ENCODE measurements at places on chromosomes 2 and 18.

DNA sequence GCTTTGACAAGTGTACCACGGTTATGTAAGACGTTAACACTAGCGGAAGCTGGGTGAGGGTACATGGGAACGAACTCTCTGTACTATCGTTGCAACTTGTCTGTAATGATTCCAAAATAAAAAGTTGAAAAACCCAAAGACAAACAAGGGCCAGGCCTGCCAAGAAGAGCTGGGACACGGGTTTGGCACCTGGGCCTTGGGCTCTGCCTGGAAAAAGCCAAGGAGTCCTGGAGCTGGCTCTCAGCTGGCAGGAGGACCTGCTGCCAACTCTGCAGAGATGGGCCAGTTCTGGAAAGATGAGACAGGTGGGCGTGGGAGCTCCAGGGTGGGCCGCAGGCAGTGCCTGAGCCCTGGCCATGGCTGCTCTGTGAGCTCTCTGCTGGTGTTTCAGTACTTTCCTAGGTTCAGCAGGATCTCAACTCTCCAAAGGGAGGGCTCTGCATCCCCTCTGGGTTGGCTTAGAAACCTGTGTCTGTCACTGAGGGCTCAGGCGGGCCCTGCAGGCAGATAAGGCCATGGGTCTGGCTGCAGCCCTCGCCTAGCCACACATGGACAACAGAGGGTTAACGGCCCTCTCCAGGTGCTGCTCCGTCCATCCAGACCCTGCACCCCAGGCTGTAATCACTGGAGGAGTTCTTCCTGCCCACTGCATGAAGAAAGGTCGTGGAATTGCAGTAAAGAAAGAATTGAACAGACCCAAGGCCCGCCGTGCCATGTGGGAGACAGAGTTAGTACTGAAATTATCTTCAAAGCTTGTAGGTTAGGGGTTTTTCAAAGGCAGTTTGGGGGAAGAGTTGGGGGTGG, 89.9 kb downstream of the RHOB start:
- no peak for DNase-seq

- peak; percentile 88 for DNase-seq
These were observed 111.4 kb downstream of the NFATC1 start for GRCh38 chr18:79507076-79507545.

- peak; percentile 57 for DNase-seq
These were observed 23.3 kb upstream of the ALLC start for GRCh38 chr2:3634596-3635121.

DNA sequence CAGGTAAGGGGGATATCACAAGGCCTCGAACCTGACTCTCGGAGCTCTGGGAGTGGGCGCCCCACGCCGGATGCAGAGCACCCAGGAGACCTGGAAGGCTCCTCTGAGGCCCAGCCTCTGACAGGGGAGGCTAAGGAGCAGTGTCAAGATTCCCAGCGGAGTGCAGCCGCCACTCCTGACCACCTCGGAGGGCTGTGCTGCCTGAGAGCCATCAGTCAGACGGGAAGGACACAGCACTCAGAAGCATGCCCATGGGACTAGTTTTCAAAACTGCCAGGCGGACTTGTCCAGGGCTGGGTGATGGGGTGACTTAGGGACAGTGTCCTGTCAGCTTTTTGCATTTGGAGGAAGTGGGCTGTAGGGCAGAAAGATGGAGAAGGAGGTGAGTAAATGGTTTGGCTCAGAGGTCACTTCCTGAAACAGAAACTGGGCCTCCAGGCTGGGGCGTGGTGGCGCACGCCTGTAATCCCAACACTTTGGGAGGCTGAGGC, 34.6 kb upstream of the B3GNT7 start:
- DNase-seq, result peak; percentile 74

DNA sequence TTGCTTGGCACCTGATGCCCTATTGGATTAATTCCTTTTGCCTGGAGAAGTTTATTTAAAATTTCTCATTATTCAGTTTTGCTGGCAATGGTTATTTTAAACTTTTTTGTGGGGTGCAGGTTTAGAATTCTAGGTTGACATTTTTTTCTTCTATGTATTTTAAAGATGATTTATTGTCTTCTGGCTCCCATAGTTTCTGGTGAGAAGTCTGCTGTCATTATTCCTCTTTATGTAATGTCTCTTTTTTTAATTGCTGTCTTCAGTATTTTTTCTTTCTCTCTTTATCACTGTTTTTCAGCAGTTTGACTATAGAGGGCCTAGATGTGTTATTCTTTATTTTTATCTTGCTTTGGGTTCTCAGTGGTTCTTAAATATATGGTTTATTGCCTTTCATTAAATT, 182.2 kb upstream of the STON1 start:
- DNase-seq, result no peak

DNA sequence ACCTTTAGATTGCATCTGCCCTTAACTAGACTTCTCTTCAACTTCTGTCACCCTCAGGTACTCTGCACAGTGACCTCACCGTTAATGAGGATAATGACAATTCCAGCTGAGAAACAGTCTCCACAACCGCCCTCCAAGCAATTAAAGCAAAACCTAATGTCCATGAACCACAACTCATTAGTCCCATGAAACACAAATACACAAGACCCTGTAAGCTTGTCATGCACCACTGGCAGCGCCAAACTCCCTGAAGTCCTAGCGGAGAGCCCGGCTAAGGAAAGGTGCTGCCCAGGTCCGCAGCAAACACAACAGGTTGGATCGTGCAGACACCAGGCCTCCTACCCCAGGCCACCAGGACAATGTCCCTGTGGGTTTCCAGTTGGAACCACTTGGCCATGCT, 7.4 kb downstream of the SMAD7 start:
- DNase-seq, result no peak

GRCh38 chr2:39385172-39385571, 51.9 kb downstream of the MAP4K3 start:
- DNase-seq, result no peak

DNA sequence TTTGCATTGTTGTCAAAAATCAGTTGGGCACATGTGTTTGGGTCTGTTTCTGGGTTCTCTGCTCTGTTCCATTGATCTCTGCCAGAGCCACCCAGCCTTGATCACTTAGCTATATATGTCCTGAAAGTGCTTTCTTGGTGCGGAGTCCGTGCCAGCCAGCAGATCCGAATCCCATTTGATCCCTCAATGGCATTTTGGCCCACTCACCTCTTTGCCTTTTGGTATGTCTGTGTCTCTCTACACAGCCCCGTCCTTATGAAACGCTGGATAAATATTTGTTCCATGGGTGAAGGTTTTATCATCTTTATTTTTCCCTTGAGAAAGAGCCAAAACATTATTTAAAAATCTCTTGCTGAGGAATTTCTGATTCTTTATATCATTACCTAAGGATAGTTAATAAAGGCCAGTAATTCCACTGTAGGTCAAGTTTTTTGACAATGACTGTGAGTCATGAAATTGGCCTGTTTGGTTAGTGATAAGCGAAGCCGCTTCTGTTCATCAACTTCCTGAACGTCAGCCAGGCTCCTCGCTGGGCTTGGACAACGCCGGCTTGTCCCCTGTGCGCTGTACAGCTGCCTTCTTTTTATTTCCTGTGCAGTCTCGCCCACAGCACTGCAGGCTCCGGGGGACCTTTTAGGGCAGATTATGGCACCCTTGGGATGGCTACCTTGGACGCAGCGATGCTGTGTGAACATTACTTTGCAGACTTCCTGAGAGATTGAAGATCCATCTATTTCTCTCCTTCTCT, 24.9 kb downstream of the MTCL1 start:
- DNase-seq, result no peak

DNA sequence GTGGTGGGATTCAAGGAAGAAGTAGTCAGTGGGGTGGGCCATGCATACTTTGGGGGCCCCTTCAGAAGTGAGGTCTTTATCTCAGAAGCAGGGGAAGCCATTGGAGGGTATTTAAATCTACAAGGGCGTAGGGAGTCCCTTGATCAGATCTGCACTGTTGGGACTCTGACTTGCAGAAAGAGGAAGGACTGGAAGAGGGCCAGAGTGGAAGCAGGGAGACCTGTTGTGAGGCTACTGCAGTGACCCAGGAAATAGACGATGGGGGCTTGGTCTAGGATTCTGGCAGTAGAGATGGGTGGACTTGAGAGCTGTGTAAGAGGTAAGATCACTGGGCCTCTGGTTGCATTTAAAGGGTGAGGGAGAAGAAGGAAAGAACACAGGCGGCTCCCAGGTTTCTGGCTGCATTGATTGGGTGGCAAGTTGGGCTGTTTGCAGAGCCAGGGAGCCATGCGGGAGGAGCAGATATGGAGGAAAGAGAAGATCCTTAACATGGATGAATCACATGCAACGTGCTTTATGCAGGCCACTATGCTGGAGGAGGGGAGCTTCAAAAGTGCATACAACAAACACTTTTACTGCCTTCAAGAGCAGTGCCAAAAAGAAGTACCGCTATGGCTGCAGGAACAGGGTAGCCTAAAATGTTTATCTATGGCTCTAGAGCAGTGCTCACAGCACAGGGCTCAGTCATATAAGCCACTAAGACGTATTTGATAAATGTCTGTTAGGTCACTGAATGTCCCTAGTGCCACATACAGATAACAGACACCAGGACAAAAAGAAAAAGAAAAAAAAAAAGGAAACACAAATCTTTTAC, 2.3 kb downstream of the SFXN5 start:
- peak; percentile 64 for DNase-seq

GRCh38 chr2:119218478-119219064, 5.1 kb upstream of the STEAP3 start:
- DNase-seq, result no peak

DNA sequence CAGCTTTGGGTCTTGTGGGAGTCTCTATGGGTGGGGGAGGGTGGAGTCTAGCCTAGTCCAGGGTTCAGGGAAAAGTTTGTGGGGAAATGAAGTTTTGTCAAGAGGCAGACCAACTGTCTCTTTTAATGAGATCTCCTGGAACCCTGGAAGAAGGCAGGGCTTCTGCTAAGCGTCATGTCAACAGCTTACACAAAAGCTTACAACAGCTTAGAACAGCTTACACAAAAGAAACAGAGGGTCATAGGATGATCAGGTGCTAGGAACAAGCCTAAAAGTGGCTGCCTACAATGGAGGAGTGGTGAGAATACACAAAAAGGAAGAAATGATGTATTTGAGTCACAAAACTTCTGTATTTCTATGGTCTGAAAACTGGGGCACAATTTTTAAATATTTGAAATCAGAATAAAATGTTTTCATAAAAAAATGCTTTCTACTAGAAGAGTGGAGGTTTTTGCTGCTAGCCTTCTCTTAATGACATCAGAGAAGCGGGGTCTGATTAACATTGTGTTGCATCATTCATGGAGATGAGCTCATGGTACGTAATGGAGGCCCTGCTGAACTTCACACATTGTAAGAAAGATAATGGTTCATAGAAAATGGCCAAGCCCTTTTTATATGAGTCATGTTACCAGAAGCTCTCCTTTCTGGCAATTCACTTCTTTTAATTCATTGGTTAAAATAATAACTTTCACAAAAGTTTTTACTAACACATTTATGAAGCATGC, 351.0 kb downstream of the PIK3C3 start:
- DNase-seq, result no peak

DNA sequence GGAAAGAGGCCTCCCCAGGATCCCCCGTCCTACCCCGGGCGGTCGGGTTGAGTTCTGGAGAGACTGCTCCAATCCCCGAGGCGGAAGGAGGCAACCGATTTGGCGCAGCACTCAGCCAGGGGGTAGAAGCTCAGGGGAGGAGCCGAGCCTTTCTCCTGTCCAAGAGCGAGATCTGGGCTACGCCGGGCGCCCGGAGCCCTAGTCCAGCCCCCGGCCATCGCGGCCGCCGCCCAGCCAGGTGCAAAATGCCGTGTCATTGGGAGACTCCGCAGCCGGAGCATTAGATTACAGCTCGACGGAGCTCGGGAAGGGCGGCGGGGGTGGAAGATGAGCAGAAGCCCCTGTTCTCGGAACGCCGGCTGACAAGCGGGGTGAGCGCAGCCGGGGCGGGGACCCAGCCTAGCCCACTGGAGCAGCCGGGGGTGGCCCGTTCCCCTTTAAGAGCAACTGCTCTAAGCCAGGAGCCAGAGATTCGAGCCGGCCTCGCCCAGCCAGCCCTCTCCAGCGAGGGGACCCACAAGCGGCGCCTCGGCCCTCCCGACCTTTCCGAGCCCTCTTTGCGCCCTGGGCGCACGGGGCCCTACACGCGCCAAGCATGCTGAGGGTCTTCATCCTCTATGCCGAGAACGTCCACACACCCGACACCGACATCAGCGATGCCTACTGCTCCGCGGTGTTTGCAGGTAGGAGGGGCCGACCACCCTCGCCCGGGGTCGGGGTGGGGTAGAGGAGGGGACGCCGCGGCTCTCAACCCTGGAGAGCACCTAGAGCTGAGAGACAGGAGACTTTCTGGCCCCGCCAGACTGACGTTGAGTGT, at the start of gene DYSF:
Gene DYSF (plus strand): TSS at position 158 of the 817 bp plus-strand sequence.
- no peak for DNase-seq

DNA sequence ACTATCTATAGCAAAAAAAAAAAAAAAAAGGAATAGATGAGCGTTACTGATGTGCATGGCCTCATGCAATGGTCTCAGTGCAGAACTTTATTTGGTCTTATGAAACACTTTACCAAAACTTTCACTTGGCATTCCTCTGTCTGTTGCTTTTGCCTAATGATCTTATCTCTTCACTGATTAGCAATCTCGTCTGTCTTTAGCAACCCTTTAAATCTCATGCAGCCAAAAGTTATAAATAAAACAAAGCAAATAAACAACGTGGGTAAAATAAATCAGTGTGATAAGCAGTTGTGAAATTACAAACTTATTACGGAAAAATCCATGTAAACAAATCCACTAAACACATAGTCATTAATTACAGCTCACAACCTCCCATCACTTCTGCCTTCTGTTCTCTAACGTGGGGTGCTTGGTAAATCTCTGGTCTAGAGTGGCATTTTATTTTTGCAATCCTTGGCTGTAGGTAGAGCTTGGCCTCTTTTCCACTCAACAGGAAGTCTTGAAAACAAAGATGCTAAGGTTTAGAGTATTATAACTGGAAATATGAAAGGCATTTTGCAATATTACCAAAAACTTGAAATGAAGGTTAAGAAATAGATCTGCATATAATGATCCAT, 288.0 kb downstream of the AFF3 start:
- DNase-seq, result no peak

GRCh38 chr18:75377926-75378325, 49.6 kb downstream of the SMIM21 start:
- no peak for DNase-seq

DNA sequence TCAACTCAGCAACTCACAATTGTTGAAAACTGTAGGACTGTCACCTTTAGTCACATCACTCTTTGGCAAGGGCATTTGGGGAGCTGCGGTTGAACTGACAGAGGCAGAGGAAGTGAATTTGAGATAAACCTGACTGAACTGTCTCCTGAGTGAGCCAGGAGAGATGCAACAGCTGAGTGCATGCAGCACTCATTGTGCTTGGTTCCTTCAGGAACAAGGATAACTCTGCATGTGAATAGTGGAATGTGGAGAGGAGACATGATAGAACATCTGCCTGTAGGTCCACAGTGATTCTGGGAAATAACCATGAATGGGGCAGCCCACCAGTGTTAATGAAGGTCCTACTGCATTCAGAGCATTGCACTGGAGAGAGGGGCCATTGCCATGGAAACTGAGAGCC, 494.7 kb downstream of the STK39 start:
- no peak for DNase-seq

GRCh38 chr2:83459456-83459855, 999.6 kb downstream of the SUCLG1 start:
- no peak for DNase-seq

DNA sequence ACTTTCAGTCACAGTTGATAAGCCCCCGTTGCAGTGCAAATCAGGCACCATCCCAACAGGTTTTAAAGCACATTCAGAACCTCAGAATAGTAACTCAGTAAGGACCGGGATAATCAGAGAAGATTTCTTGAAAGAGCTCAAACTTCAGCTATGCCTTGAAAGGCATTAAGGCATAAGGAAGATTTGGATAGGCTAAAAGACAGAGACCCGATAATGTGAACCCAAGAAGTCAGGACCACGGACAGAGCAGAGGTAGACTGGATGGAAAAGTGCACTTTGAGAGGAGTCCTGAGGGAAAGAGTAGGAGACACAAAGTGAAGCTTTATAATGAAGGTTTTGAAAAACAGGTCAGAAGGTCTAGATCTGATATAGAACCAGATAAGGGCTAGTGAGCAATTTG, 36.9 kb upstream of the KLF7 start:
- DNase-seq, result no peak
